ENCODE measurements at places on chromosomes 3 and 15.

DNA sequence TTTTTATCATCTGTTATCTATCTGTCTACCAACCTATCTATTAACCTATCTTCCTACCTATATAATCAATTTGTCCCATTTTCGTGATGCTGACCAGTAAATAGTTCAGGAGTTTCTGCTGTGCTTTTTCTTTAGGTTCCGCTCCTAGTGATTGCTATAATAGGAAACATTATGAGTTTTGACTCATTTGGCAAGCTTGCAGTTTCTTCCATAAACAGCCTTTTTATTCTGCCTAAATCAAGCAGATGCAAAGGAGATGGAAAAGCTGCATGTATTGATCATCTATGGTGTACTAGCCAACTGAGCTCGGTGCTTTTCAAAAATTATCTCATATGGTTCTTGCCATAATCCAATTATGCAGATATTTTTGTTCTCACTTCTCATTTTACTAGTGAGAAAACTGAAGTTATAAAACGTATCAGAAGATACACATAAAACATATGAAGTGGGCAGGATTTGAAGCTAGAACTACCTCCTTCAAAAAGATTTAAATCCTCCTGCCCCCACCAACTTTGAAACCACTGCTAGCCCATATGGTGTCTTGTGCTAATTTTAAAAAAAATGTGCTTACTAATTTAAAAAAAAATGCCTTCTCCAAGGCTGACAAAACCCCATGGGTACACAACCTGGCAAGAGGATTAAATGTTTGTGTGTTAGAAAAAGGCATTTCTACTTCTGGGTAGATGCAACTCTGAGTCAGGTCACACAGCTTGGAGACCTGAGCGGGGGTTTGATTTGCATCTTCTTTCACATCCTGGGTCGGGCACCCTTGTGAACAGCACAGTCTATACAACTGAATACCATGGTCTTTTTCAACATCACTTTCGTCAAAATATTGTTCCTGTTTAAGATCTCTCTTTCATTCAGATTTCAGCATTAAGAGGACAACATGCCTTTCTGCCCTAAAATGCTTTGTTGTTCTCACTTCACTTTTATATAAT lies 267.0 kb downstream of the CHL1 start:
- DNase-seq, result no peak

- no peak for DNase-seq
Observed at GRCh38 chr15:31480356-31481025, 153.9 kb downstream of the KLF13 start.

GRCh38 chr3:126472277-126473006 lies 3.2 kb downstream of the ZXDC start:
- DNase-seq, result peak; percentile 100

- peak; percentile 48 for DNase-seq
Observed at GRCh38 chr15:70447928-70448698, 315.2 kb downstream of the UACA start.

- DNase-seq, result no peak
Observed at GRCh38 chr3:167501941-167502340, 28.1 kb upstream of the SERPINI2 start.

- no peak for DNase-seq
Observed at GRCh38 chr3:178706411-178706810, 170.2 kb downstream of the KCNMB2 start.
